ENCODE measurements at places on chromosomes 4 and X.

DNA sequence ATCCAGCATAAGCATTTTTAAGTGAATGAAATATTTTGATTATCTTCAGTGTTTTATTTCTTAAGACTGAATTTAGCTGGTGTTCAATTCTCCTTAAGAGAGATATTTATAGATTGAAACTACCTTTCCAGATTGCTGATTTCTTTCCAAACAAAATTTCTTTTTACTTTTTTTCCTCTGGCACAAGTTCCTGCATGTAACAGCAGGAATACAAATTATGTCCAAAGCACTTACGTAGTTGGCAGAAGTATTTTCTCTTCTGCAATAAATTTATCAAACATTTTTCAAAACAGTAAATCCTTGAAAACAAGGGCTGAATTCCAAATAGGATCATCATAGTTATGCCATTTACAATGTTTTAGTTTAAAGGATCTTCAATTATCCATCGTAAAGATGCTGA lies 412.6 kb downstream of the IQCM start:
- DNase-seq, result no peak

- no peak for DNase-seq
Measured at GRCh38 chr4:160745126-160745525, 1418.7 kb downstream of the FSTL5 start.

DNA sequence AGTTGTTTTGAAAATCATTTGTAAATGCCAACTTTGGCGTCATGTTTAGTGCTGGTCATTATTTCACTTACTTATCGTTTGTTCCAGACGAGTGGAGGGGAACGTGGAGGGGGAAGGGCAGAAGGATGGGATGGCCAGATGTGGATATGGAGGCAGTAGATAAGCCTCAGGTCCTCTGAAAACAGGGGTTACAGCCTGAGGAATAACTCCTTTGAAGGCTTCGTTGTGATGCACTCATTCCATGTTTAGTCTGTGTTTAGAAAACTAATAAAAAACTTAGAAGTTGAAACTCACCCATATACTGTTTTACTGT lies 1.1 kb downstream of the MOB1B start:
- no peak for DNase-seq

- no peak for DNase-seq
Measured at GRCh38 chr4:108916638-108917037, 153.8 kb upstream of the ETNPPL start.

GRCh38 chrX:32280489-32280888 lies 930.9 kb downstream of the DMD start:
- DNase-seq, result no peak

DNA sequence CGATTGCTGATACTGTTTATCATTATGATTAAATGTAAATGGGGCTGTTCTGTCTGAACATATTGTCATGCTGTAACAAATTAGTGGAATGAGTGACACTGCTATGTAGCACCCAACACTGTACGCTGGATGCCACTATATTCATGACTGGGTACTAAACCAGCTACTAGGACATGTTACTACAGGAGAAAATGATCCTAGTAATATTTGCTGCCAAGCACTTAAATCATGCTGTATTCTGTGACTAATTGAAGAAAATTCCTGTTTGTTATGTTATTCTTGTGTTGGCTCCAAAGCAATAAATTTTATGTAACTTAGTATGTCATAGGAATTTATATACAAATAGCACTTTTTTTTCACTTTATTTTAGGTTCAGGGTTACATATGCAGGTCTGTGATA lies 804.2 kb downstream of the CENPC start:
- DNase-seq, result no peak

- DNase-seq, result no peak
Measured at GRCh38 chr4:113040793-113041192, 8.7 kb upstream of the ANK2 start.

DNA sequence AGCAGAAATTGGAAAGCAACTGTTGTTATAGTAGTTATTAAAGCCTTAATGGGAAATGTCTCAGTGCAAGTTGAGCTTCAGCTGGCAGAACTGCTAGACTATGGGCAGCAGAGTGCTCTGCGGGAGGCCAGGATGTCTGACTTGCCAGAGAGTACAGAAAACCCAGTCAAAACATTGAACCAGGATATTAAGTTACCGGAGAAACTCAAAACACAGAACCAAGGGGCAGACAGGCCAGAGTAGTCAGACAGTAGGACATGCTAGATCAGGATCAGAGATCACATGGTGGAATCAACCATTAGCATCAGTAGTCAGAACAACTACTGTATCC lies 72.9 kb upstream of the TNIP3 start:
- DNase-seq, result no peak

GRCh38 chr4:11367371-11367770 lies 61.3 kb downstream of the HS3ST1 start:
- DNase-seq, result no peak

- no peak for DNase-seq
Measured at GRCh38 chr4:52660643-52661042, 1.5 kb upstream of the USP46 start.

DNA sequence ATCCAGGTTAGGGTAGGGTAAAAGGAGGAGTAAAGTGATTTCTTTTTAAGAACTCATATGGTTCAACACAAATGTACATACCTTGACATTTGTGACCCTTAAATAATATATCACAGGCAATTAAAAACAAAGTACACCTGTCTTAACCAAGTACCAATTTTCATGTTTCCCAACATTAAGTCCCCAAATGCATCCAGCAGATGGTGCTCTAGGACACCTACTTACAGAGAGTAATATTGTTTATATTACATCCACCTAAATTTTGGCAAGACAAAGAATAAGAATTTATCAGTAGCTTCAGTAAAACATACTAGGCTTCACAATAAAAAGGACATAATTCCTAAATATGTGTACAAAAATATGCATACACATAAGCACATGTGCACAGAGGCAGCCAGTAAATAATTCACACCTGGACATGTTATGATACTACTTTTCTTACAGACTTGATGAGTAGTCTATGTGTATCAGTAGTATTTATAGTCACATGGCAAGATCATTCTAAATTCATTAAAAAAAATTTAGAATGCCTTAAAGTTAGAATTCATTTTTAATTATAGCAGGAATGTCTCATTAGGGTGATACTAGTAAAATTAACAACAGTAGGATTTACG lies 219.7 kb downstream of the DCLK2 start:
- DNase-seq, result peak; percentile 55

DNA sequence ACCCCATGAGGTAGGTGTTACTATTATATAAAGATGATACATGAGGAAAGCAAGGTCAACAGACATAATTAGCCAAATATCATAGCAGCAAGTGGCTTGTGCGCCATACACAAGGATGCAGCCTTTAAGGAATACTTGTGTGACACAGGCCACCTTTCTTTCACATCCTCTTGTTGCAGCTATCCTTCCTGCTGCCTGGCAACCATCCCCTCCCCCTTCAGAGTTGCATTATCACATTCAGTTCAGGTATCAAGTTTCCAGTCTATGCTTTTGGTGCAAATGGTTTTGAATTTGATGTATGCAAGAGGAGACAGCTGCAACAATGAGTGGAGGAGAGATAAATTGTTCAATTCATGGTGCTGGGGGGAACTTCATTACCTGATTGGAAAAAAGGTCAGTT lies 6.4 kb downstream of the ZCCHC18 start:
- no peak for DNase-seq

GRCh38 chrX:139560221-139560620 lies 29.7 kb downstream of the F9 start:
- DNase-seq, result no peak

- no peak for DNase-seq
Measured at GRCh38 chr4:165627128-165627527, 245.9 kb upstream of the TLL1 start.

DNA sequence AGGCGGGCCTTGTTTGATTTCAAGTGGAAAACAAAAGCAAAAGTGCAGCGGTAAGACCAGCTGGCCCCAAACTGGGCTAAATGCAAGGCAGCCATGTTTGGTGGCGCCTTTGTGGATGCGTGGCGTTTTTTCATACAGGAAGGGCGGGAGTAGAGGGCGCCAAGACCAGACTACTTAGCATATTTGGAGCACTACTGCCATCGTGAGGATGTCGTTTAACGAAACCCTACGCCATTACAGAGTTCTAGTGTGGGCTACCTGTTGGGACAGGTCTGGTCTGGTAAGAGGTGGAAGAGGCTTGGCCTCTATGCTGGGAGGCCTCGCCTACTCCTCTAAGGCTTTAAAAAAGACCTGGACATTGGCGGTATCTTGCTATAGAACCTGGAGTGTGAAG lies 230.7 kb upstream of the STK26 start:
- DNase-seq, result peak; percentile 92

DNA sequence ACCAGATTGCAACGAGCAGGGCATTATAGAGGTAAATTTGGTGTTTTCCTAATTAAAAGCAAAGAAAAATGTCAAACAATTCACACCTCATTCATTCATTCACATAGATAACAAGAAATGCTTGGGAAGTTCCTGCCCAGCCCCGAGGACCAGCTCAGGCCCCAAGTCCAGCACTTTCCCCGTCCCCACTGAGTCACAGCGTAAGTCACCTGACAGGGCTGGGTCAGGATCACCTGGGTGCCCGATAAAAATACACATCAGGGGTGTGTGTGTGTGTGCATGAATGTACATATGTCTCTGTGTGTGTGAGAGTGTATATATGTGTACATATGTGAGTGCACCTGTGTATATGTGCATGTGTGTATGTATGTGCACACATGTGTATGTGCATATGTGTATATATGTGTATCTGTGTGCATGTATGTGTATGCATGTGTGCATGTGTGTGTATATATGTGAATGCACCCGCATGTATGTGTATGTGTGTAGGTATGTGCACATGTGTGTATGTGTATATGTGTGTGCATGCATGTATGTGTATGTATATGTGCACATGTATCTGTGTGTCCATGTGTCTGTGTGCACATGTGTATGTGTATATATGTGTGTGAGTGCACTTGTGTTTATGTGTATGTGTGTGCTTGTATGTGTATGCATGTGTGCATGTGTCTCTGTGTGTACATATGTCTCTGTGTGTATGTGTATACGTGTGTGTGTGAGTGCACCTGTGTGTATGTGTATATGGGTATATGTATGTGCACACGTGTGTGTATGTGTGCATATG lies 18.6 kb upstream of the SH3TC1 start:
- DNase-seq, result no peak

- DNase-seq, result no peak
Measured at GRCh38 chrX:92283308-92283707, 504.1 kb downstream of the PCDH11X start.

Measured in MM.1S (cell line).